ENCODE measurements at places on chromosomes 13 and 19. TPM values are rescaled to one million over a fixed set of nuclear protein-coding genes. Genes with fewer than 3 reads are reported as not detected.

Gene SIGLEC5
- not detected for total RNA-seq

Gene ANGPTL4
- total RNA-seq = 1.2 TPM

Gene SIGLECL1
- not detected for total RNA-seq

Gene OR1I1
- not detected for total RNA-seq

Gene ZNF177
- 0.60 TPM for total RNA-seq

Gene LSR
- 13.3 TPM for total RNA-seq

Gene KLHL1
- not detected for total RNA-seq

Gene ZNF793
- total RNA-seq = 2.3 TPM

Gene KCNN4
- total RNA-seq = 72.3 TPM

All from activated CD4-positive, alpha-beta memory T cell treated with anti-CD3 and anti-CD28 coated beads, Interleukin-2, amount 10 ng/mL, durations not matched to agents 7 days and 5 days (primary cell).